GDM1 (cell line): ENCODE measurements at places on chromosomes 3 and 15.

- DNase-seq: no peak
These were observed 7.0 kb downstream of the SLCO3A1 start for GRCh38 chr15:91860498-91860897.

- no peak for DNase-seq
These were observed 2.0 kb upstream of the SIAH2 start for GRCh38 chr3:150764967-150765366.

DNA sequence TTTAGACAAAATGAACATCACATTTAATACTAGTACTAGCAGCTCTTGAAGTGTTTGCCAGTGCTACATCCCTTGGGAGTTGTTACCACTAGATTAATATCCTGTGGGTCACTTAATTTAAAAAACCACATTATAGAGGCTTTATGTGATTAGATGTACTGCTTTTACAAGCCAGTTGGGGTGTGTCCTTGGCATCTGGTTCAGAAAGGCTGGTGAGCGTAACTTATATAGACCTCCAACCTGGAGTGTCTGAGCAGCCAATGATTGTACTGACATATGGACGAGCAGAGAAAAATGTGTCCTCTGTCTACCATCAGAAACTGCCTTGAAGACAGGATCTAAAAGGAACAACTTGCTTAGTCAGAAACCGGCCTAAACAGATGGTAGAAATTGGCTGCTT, 306.2 kb upstream of the ATP11B start:
- no peak for DNase-seq

DNA sequence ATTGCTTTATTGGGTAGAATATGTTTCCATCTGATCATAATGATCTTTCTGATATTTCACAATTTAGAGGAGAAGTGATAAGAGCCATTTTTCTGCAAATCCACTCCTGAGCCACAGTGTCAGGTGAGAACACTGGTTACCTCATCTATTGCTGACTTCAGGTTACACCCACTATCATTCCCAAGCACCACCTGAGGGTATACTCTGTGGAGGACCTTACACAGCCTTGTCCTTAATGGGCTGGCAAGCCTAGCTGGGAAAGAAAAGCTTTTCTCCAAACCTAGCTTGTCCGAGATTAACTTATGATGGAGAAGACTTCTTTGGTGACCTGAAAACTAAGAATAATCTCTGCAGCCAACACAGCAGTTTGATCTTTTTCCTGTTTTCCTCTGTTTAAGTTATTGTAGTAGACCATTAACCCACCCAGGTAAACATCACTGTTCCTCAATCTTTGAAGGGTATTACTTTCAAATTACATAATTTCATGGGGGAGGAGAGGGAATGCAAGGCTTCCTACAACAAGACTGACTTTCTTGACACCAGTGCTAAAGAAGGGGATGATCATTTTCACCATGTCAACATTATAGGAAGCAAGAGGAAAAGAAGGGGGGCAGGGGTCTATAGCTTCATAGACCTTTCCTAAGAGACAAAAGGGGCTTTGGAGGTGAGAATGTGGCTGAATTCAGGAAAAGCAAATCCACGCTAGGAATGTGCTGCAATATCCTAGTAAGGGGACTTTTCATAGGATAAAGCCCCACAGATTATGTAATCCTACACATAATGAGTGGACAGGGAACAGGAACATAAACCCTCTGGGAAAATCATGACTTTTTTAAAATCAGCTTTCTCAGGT, 1.7 kb downstream of the NCEH1 start:
- no peak for DNase-seq

DNA sequence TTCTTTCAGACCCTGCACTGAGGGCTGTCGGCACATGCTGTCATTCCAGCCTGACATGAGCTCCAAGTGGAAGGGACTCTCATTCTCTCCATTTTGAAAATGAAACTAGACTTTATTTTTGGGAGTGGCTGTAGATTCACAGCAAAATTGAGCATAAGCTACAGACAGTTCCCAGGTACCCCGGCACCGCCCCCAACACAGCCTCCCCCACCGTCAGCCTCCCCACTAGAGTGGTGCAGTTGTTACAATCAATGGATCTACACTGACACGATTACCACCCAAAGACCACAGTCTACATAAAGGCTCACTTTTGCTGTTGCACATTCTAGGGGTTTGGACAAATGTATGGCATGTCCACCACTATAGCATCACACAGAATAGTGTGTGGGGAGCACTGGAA, 29.5 kb upstream of the FGD5 start:
- DNase-seq: no peak

- no peak for DNase-seq
These were observed 24.9 kb downstream of the LARS2 start for GRCh38 chr3:45413172-45413765.

GRCh38 chr3:52704611-52705437, 767 bp downstream of the GLT8D1 start:
- no peak for DNase-seq

DNA sequence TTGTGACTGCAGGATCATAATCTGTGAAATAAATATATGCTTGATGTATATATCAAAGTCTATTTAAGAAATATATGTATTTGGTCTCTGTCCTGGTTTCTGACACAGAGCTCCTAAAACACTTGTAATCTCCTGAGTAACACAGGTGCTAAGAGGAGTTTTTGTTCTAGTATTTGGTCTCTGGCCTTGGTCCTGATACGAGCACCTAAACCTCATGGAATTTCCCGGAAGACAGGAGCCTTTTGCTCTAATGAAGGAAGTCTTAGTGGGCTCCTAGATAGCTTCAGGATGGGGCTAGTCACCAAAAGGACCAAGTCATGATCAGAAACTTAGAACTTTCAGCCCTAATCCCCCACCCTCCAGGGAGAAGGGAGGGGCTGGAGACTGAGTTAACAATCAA, 19.2 kb upstream of the MUSTN1 start:
- no peak for DNase-seq

DNA sequence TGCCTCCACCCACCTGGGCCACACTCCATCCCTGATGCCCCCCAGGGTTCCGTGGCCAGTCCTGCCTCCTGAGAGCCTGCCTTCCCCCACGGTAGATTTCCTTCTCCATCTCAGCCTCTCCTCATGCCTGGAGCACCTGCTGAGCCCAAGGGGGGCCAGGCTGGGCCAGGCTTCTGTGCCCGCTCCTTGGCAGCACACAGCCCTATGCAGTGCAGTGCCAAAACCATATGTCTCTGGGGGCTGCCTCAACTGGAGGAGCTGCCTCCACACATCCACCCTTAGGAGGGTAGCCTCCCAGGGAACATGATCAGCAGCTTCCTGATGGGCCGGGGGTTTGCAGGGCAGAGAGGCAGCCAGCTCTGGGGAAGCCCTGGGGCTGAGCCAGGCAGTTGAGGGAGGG, 24.6 kb upstream of the GATA2 start:
- DNase-seq: no peak

- no peak for DNase-seq
These were observed 193.1 kb downstream of the ABHD5 start for GRCh38 chr3:43883729-43884396.

DNA sequence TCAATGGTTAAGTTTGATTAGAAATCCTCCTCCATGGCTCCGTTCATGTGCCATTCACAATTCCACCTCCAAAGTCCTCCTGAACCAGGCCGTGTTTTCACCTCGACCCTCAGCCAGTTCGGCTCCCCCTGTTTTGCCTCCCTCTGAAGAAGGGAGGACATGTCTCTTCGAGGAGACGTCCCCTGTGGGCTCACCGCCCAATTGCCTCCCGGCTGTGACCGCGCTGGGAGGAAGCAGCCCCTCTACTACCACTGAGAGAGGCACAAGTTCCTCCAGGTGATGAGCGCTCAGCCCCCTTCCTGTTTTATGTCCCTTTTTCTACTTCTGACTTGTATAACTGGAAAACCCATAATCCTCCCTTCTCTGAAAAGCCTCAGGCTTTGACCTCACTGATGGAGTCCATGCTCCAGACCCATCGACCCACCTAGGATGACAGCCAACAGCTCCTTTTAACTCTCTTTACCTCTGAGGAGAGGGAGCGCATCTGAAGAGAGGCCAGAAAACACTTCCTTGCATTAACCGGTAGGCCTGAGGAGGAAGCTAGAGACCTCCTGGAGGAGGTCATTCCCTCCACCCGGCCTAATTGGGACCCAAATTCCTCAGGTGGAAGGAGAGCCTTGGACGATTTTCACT, 4.7 kb downstream of the DET1 start:
- DNase-seq: no peak

GRCh38 chr15:62415498-62415897, 250.4 kb upstream of the C2CD4B start:
- DNase-seq: no peak

DNA sequence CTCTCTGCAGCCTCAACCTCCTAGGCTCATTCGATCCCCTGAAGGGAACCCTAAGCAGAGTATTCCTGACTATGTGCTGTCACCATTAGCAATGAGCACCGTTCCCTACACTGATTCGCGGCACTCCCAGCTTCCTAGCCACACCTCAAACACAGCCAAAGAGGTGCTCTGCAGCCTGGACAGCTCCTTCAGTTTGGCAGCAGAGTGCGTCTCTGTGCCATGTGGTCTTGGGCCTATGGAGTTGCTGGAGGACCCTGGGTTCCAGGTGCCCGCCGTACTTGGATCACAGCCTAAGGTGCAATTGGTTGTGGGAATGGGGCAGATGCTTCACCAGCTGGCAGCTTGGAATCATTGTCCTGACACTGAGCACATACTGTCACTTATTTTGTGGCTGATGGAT, 17.3 kb upstream of the IL12A start:
- no peak for DNase-seq

DNA sequence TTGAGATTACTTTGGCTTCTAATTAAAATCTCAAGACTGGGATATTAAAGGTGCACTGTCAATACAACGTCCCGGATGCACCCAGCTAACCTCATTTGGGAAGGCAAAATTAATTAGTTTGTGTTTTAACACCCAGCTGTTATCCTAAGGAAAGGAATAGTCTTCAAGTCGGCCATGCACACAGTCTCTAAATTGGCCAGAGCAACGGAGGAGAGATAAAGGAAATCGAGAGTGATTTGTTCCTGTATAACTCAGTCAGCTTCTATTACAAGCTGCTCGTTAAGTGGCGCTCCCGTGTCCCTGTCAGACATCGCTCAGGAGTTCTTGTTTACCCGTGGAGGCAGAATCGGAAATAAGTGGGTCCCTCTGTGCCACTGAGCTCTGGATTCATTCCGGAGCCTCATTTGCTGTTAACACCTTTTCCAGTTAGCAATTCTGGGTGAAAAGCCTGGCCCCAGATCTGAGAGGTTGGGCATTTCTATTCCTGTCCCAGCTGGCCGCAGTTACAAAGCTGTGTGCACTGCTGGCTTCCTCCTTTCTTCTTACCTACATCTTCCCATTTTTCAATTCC, 63.9 kb downstream of the ST8SIA2 start:
- DNase-seq: no peak

GRCh38 chr3:184739594-184740505, 28.0 kb upstream of the MAGEF1 start:
- DNase-seq: no peak
